GM23338 (cell line): ENCODE measurements at places on chromosomes 16 and 17.

DNA sequence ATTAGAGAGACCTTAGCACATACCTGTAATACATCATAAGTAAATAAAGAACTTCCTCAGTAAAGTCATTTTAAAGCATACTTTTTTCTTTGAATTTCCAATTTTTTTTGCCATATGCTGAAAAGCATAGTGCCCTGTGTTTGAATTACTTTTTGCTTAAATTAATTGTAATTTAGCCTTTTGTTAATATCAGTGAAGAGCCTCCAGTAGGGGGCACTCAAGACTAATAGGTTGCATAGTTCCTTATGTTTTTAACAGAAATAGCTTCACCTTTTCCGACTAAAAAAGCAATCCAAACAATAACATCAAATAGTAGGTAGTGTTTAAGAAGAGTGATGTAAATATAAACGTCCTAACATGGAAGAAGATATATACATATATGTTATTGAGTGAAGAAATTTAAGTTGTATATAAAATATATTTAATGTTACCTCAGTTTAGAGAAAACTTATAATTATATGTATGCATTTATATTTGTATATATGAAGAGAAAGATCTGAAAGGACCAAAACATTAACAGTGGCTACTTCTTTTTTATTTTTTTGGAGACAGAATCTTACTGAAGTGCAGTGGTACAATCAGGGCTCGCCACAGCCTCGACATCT, 18.6 kb downstream of the RAD51C start:
- DNase-seq = peak; percentile 90

- no peak for DNase-seq
Observed at GRCh38 chr17:29058391-29058790, 15.4 kb downstream of the PIPOX start.

GRCh38 chr16:74078511-74079231, 217.9 kb upstream of the PSMD7 start:
- no peak for DNase-seq

DNA sequence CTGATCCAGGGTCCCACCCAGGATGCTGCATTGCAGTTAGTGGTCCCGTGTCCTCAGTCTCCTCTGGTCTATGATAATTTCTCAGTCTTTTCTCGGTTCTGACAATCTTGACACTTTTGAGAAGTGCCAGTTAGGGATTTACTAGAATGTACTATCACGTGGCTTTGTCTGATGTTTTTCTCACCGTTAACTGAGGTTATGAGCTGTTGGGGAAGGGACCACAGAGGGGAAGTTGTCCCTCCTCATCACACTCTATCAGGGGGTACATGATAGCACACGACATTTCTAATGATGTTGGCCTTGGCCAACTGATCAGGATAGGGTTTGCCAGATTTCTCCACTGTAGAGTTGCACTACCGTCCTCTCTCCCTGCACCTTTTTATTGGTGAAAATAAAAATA, 250.9 kb upstream of the SDK2 start:
- DNase-seq = no peak

- no peak for DNase-seq
Observed at GRCh38 chr17:83175119-83175821, 95.9 kb downstream of the METRNL start.

DNA sequence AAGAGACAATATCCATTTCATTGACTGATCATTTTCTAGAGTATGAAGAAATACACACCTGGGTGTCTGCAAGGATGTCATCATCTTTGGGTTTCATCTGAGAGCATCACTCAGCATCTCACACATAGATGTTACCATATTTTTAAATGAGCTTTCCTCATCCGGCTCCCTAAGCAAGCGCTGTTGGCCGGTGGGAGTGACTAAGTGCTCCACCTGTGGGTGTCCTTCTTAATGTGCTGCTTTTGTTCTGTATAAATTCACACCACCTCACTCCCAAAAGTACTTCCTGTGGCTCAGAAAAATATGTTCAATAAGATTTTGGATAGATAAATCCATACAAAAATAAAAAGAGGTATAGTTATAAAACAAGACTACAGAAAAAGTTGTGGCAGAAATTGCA, 7.4 kb downstream of the SSTR2 start:
- no peak for DNase-seq

DNA sequence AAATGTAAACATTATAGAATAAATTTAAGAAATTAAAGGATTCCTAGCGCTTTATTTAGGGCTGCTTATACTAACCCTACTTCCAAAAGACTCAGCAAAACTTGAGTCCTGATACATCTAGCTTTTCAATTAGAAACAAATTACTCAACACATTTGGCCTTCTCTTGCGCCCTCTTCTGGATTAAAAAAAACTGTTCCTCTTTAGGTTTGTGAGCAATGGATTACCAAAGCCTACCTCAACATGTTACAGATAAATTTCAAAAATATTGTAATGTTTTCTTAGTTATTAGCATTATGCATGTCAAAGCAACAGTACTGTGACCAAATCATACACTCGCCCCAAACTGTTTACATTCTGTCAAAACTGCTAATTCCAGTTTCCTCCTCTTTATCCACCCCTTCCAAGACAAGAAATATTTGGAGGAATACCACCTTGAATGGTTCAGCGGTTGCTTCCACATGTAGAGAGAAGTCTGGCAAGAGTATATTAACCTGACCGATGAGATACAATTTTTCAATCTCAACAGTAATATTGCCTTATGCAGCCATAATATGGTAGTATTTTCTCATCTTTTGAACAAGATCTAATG, 2.7 kb downstream of the NUFIP2 start:
- DNase-seq = peak; percentile 74

- DNase-seq = no peak
Observed at GRCh38 chr16:81520560-81521135, 76.0 kb downstream of the CMIP start.

- DNase-seq = no peak
Observed at GRCh38 chr17:41287050-41287449, 11.6 kb downstream of the KRTAP9-7 start.

- DNase-seq = no peak
Observed at GRCh38 chr17:40015998-40016985, 1.1 kb downstream of the CSF3 start.

DNA sequence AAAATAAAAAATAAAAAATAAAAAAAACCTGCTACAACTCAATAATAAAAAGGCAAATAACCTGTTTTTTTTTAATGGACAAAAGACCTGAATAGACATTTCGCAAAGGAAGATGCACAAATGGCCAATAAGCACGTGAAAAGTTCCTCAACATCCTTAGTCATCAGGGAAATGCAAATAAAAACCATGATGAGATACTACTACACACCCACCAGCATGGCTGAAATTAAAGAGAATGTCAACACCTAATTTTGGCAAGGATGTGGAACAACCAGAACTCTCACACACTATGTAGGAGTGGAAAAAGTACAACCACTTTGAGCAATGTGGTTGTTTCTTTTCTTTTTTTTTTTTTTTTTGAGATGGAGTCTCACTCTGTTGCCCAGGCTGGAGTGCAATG, 24.6 kb downstream of the COG7 start:
- no peak for DNase-seq

DNA sequence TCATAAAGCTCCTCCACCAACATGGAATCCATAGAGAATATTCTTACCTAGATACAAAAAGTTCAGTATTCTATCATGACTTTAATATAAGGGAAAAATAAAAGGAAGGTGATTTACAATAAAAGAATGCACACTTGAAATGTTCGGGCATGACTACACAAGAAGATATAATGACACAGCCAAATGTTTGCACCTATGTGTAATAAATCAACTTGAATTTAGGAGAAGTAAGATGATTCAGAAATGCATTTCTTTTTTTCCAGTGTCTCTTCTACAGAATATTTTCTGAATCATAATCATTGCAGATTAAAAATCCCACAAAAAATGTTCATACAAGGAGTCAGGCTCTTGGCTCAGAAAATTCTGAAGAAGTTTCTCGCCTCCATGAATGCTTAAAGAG, 404.0 kb upstream of the HSBP1 start:
- DNase-seq = no peak

DNA sequence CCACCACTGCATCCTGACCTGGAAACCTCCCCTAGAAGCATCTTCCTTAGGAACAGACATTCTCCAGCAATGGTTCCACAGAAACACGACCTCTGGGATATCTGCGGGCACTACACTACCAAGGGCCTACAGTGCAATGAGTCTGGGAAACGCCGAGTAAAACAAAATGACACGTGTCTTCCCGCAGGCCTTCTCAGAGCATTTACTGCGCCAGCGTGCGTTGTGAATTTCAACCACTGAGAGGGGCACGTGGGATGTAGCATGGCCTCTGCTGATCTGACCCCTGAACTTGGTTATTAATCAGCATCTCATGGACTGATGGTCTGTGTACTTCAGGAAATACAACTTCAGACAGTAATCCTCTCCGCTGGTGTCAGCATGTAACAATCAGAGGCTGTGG, 173.0 kb downstream of the C16orf95 start:
- no peak for DNase-seq

DNA sequence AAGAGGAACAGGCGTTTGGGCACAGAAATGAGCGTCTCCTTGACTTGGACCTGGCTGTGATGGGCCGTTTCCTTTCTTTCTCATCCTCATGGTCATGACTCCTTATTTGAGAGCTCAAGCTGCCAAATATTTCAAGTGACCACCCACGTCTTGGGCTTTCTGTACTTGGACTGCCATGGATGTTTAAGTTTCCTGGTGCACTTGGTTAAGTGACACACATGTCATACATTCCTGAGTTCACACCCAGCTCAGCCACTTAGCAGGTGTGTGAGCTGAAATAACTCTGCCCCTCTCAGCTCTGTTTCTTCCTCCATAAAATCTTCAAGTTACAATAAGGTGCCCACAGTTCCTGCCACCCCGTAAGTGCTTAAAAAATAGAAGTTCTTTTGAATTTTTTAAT, 114.5 kb downstream of the CLEC16A start:
- no peak for DNase-seq

- DNase-seq = no peak
Observed at GRCh38 chr17:39536468-39536867, 71.3 kb downstream of the NEUROD2 start.

DNA sequence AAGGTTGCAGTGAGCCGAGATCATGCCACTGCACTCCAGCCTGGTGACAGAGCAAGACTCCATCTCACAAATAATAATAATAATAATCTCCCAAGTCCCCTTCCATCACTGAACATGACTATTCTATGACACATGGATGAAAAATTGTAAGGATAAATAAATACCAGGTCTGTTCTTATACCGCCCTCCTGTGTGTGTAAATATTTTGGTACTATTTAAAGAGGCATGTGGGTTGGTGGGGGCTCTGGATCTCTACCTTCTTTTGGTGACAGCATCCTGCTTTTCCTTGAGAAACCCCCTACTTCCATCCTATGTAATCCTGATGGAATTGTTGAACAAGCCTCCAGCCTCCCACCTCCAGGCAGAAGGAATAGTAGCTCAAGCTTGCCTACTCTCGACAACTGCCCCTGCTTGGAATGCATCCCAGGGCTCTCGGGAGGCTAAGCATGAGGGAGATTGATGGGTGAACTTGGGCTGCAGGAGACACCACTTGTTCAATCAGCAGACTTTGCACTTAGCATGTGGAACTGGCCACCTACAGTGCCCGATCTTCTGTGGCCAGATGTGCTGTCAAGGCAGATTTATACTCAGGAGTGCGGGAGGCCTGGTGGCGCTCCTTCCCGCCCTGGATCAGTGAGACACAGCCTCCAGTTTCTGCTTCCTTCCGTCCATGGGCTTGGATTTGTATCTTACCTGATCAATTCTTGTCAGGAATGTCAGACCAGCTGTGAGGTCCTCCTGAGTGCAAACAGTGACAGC, 287.4 kb downstream of the SLC39A11 start:
- DNase-seq = no peak

DNA sequence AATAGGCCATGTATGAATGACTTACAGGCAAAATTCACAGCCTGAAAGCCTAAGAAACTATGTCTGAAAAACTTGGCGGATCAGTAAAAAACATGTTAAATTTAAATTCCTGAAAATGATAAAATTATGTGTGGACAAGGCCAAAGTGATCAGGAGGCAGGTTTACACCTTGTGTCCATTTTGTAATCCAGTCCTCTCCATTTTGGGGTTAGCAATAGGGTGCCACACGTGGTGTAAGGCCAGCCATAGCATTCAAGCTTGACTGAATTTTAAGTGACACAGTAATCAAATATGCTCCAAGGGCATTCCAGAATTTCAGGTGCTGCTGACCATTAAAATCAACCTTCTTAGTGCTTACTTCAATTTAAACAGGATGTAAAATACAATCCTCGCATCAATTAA, 2.7 kb downstream of the RNF43 start:
- DNase-seq = no peak

- no peak for DNase-seq
Observed at GRCh38 chr17:36682773-36683172, 81.4 kb downstream of the MRM1 start.

DNA sequence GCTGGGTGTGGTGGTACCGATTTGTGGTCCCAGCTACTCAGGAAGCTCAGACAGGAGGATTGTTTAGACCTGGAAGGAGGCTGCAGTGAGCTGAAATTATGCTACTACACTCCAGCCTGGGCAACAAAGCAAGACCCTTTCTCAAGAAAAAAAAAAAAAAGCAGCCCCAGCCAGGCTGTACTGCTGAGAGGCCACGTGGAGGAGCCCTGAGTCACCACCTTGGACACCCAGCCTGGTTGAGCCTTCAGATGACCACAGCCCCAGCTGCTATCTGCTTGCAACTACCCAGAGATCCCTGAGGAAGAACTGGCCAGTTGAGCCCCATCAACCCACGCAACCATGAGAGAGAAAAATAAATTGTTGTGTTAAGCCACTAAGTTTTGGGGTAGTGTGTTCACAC, 23.6 kb upstream of the GPRC5C start:
- DNase-seq = no peak

GRCh38 chr17:70857351-70857750, 688.0 kb downstream of the KCNJ2 start:
- no peak for DNase-seq

- DNase-seq = peak; percentile 95
Observed at GRCh38 chr16:67884684-67885083, at the start of gene NRN1L. NRN1L (plus strand) TSS chr16:67884885; CDS start chr16:67884904, 19 bp downstream.

GRCh38 chr17:75404731-75405364, 630 bp downstream of the GRB2 start:
- DNase-seq = peak; percentile 57

- no peak for DNase-seq
Observed at GRCh38 chr16:85996843-85997242, 97.9 kb downstream of the IRF8 start.

GRCh38 chr17:64002658-64003525, 4.7 kb downstream of the PRR29 start:
- DNase-seq = no peak

DNA sequence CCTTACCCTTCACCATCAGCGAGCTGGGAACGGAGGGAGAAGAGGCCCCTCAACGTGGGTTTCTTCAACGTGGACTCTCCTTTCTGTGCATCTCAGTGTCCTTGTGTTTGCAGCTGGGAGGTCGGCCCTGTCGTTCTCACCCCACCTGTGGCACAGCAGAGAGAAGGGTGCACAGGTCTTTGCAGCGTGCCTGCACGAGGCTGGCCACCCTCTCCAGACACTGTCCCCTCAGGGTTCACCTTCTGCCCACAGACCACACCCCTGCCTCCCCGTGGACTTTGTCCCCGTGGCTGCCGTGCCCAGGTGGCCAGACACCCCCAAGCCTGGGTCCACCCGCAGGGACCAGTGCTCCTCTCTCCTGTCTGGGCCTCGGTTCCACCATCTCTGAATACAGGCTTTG, 7.3 kb upstream of the WDR45B start:
- no peak for DNase-seq
